ENCODE measurements at places on chromosomes 5 and 9.
A peak's percentile ranks its signal among the peaks of the same experiment; 100 is the strongest.

DNA sequence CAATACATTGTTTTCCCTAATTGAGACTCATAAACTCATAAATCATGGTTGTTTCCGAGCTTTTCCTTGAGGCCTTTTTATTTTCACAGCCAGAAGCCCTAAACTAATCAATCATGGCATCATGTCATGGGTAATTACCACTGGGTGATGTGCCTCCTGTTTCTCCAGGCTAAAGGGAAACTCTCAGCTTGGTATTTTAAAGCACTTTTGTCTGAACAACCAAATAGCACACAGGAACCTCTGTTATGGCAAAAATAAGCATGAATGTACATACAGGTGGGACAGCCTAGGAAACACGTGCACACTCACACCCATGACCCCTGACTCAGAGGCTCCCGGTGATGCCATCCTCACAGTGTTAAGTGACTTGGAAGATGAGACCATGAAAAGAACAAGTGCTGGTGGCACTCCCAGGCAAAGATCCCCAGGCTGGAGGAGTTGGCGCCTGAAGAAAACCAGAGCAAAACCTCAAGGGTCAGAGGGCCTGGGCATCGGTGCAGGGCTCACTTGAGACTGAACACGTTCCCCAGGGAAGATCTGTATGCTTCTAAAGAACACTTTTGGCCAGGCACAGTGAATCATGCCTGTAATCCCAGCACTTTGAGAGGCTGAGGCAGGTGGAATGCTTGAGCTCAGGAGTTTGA is 154.3 kb downstream of the ROR2 start:
- no peak for DNase-seq

- no peak for DNase-seq
Measured at GRCh38 chr5:10301842-10302610, 5.7 kb downstream of the CMBL start.

- DNase-seq = no peak
Measured at GRCh38 chr9:37986771-37987258, 82.2 kb downstream of the SHB start.

- no peak for DNase-seq
Measured at GRCh38 chr9:34176089-34176488, 2.8 kb upstream of the UBAP1 start.

- DNase-seq = no peak
Measured at GRCh38 chr5:40551496-40552491, 127.9 kb upstream of the PTGER4 start.

DNA sequence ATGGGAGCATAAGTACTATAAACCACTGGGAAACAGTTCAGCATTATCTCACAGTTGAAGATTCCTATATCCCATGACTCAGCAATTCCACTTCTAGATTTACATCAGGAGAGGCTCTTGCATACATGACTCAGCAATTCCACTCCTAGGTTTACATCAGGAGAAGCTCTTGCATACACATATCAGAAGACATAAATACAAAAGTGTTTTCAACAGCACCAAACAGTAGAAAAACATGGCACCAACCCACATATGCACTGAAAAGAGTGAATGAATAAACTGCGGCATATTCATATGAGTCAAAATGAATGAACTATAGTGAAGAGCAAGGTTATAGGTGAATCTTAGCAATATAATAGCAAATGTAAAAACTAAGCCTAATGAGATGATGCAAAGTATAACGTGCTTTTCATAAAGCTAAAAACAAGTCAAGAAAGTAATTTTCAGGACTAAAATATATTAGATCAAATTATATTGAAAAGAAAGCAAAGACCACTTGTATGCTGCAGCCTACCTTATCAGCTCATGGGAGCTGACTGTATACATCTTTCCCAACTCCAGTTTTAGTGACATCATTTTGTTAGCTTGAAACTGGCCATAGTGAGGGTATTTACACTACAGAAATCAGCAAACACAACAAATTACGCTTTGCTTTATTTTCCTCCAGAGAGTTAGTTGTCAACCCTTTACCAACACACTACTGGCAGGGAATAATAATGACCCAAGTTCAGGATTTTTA is 95.8 kb downstream of the ANKRD18B start:
- peak; percentile 59 for DNase-seq

DNA sequence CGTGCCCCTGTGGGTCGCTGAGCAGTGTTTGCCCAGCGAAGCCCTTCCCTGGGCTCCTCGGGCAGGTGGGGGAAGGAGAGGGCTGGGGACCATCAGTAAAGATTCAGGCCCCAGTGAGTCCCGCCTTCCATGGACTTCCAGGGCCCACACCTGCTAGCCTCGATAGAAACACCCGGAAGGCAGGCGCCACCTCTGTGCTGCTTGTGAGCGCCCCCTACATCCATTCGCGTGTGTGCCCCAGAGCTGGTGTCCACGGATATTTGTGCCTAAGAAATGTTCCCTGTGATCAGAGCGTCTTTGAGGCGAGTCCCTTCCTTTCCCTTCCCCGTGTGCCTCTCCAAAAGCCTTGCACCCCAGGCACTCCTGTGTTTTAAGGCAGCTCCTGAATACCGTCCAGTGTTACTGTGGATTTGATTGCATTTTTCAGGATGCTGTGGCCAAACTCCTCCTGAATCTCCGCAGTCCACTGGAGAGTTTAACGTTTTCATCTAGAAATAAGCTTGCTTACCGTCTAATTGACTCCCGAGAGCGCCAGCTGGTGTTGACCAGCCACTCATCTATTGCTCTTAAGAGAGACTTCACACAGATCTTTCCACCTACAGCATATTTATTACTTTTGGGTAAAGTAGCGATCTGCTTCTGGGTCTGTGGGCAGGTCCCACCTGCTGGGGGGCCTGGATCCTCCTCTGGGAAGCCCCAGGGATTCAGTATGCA is 101.4 kb downstream of the COL5A1 start:
- DNase-seq = no peak

DNA sequence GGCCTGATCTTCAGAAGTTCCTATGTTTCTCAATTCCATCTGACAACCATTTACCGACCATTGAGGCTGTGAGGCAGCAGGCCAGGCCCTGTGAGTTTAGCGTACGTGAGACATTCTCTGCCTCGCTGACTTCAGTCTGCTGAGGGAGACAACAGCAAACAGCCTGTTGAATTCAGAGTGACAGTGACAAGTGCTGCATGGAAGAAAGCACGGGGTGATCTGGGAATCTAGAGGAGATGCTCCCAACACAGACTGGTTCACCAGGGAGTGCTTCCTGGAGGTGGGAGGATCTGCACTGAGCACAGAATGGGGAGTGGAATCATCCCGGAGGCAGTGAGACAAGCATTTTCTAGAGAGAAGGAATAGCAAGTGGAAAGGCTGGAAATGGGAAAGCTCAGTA is 10.0 kb upstream of the DDX41 start:
- DNase-seq = no peak

DNA sequence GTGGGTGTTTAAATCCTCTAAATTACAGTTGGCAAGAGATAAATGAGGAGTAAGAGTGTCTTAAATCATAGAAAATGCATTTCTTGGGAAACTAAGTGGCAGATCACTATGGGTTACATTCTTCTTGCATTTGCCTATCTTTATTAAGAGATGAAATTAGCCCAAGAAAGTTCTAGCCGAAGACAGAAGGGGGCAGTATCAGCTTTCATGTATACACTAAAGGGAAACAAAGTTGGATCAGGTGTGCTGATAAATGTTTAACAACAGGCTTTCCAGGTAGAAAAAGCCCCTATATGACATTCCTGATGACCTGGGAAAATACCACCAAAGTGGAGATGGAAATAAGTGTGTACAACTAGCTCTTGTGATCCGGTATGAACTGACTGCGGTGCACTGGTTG is 81.9 kb upstream of the TLR4 start:
- no peak for DNase-seq

DNA sequence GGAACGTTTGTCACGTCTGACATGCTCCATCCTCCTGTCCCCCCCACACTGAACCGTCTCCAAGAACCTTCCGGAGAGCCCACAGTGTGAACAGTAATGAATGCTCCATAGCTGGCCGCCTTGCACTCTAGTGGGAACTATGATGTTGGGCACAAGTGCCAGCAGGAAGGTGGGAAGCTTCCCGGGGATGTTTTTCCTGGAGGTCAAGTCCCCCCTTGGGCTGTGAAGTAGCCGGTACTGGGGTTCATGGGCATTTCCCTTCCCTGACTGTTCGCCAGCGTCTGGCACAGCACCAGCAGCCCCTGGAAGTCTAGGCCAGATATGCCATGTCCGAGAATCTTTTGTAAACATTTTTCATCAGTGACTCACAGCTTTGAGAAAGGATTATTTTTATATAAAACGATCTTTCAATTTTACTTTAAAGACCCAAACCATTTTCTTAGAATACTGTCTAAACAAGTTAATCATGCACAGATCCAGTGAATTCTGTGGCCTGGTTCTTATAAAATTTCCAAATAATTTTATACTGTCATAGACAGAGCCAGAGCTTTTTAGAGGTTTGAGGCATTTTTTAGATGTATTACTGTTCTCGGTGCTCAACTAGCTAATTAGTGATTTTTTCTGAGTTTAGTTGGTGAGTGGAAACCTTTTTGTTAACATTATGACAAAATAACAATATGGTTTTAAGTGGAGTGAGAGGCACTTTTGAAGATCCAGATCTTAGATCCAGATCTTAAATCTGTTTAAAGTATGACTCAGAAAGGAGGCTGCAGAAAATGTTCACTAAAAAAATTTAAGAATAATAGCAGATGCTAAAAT is 11.6 kb downstream of the ABL1 start:
- DNase-seq = no peak

- DNase-seq = no peak
Measured at GRCh38 chr5:17860660-17861315, 226.5 kb downstream of the TAF11L14 start.

DNA sequence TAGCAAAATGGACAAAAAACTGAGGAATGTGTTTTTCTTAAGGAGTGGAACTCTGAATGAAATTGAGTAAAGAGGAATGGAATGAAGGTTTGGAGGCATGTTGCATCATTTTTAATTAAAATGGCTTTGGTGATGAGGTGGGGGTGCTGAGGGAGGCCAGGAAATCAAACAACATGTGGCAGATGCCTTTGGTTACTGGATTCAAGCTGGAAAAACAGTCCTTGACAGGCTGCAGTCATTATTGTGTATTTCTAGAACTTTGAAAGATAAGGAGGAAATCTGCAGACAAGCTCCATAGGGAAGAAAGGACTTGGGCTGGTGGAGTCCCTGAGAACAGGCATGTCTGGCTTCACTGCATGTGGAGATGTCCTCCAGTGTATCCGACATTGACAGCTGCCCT is 203.5 kb upstream of the HAPLN1 start:
- no peak for DNase-seq

DNA sequence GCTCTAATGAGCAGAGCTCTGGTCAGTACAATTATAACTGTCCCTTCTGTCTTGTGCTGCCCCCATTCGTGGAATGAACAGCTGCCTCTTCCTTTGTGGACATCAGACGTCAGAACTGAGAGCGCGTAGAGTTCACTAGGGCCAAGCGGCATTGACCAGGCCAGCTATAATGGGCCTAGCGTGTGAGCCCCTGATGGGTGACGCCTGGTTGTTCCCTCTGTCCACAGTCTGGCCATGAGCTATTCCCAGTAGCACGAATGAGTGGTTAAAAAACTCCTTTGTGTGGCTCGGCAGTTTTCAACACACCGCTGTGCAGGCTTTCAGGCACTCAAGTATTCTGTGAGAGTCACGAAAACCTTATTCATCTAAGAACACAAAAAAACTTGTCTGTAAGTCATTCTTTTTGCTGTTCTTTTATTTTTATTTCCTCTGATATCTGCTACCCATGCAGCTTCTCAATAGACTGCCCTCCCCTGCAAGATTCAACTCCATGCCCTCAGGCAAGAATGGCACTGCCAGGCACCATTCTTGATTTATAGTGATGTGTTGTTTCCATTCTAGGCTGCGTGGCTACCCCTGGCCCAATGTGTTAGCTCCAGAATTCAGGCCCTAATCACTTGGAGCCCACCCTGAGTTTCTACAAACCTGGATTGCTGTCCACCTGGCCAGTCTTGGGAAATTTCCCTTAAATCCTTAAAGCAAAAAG is 52.5 kb downstream of the ANKDD1B start:
- no peak for DNase-seq

- DNase-seq = no peak
Measured at GRCh38 chr5:155729684-155730059, 597.3 kb upstream of the SGCD start.

GRCh38 chr9:72304538-72304937 is 60.5 kb downstream of the ZFAND5 start:
- DNase-seq = no peak

DNA sequence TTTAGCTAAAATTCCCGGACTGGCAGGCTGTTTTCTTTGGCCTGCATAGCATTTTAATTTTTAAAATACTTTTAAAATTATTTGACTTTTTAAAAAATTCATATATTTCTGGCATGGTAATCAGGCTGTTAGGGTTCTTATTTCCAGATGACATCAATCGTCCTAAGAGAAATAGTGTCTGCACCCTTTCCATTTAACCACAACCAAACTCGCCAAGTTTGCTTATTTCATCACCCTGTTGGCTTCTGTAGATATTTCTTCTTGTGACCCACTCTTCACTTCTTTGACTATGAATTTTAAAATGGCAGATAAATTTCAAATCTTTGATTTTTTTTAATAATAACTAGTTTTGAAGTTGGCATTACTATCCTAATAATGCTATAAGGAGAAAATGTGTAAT is 675.7 kb upstream of the FTMT start:
- DNase-seq = no peak

- DNase-seq = no peak
Measured at GRCh38 chr5:58490402-58491050, 709 bp upstream of the GAPT start.

DNA sequence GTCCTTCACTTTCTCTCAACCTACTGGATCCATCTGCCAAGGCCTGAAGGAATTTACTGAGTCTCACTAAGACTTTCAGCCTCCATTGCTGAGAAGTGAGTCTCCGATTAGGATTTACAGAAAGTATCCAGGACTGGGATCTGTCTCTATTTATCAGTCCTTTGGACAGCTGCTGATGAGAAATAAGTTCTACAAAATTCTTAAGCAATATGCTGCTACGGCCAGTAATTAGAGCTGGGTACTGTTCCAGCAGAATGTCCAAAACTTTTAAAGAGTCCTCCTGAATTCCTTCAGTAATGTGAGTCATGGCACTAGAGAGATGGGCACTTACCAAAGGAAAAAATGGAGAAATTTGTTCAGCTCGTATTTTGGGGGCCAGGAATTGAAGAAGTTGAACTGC is 5.9 kb downstream of the TEX10 start:
- DNase-seq = no peak

DNA sequence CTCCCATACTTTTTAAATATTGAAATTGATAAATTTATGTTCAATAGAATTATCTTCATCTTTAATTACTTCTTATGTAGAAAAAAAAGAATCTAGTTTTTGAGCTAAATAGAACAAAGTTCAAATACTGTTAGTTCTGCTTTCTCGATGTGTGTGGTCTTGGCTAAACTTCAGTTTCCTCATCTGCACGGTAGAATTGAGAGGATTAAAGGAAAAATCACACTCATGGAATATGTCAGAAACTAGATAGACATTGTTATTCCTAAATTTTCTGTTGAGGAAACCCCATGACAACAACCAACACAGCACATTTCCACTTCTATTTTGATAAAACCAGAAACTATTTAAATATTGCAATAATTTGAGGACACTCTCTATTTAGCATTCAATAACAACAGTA is 100.3 kb downstream of the MUSK start:
- no peak for DNase-seq

All from CD14-positive monocyte (primary cell).